ENCODE measurements at places on chromosomes 5 and 9.

DNA sequence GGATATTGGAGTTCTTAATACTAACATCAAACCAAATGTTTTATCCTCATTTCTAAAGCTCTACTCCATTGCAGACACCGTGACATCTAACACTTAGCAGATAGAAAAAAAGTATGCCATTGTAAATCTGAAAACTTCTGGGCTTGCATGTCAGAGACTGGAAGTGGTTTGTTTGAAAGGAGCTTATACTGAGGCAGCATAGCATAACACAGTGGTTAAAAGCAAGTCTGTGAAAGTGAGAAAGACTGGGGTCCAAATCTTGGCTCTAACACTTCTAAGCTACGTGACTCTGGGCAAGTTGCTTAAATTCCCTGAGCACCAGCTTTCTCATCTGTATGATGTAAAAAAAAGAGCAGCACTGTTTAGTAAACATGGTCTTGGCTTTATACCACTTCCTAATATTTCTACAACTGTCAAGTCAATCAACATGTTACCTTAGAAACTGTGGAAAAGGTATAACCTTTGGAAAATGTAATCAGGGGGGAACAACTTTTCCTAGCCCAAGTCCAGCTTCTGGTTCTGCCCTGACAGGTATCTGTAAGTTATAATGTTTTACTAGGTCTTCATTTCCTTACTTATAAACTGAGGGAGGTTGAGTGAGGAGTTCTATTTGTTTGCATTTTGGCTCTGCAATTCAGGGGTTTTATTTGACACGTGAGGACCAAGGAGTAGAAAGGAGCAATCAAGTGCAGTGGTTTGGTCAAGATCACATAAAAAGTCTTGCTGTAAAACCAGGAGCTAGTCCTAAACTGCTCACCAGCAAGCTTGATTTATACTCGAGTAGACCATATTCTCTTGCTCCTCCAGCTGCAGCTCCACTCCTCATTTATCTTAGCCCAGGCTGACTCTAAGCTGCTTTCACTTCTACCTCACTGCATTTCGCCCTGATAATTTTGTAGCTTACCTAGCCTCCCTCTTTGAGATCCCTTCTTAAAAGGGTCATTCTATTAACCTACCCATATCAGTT is 541.0 kb downstream of the RAB3C start:
- DNase-seq, result no peak

- DNase-seq, result no peak
Measured at GRCh38 chr9:122168356-122168755, 8.6 kb downstream of the MORN5 start.

GRCh38 chr9:78612091-78612490 is 315.2 kb downstream of the PSAT1 start:
- no peak for DNase-seq

DNA sequence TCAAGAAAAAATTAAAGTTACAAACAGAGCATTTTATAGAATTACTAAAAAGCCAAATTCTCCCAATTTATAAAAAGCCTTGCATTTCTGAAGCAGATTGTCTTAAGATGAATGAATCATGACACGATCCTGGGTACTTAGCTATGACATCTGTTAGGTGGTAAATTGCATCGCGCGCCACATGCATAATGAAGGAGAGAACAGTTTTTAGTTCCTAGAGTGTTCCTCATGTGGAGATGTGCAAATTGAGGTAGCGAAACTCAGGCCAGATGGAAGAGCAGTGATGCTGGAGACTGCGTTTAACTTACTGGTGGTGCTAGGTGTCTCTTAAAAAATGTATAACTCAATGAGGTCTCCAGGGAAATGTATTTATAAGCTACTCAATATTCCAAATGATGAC is 516.1 kb downstream of the EFNA5 start:
- DNase-seq, result no peak

- no peak for DNase-seq
Measured at GRCh38 chr9:118269623-118270022, 565.4 kb downstream of the TLR4 start.
